ENCODE measurements at places on chromosomes 16 and 17.

- DNase-seq, result peak; percentile 16
Observed at GRCh38 chr16:88619859-88620815, 18.2 kb upstream of the IL17C start.

GRCh38 chr17:8499614-8500013 lies 63.9 kb downstream of the NDEL1 start:
- DNase-seq, result no peak

DNA sequence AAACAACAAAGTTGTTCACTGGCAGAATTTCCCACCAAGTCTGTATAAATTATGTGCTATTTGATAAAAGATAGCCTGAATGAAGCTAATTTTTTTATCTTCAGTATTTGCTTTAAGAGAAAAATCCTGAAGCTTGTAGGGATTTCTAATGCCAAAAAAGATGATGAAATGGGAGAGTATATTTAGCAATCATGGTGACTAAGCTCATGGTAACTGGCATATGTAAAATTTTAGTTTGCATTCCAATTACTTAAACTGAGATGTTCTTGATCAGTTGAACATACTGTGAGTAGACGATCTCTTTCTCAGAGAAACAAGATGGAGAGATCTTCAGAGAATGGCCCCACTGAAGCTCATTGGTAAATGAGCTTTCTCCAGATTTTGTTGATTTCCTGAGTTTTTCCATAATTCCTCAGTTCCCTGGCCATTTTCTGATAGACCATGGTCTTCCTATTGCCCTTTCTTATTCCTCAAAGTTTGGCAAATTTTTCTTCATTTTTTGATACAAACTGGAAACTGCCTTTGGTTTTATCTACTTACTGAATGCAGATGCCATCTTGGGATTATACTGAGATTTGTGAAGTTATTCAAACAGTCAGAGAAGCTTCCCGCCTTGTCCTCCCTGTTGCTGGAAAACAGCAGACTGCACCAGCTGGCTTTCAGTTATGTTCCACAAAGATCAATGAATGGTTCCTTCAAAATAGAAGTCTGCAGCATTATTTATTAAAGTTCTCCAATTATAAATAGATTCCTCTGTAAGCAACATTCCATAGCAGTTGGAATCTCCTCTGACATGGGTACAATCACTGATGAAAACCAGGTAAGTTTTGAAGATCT lies 68.3 kb upstream of the ALOX12 start:
- peak; percentile 53 for DNase-seq

GRCh38 chr17:50877838-50878237 lies 11.7 kb upstream of the TOB1 start:
- DNase-seq, result no peak

DNA sequence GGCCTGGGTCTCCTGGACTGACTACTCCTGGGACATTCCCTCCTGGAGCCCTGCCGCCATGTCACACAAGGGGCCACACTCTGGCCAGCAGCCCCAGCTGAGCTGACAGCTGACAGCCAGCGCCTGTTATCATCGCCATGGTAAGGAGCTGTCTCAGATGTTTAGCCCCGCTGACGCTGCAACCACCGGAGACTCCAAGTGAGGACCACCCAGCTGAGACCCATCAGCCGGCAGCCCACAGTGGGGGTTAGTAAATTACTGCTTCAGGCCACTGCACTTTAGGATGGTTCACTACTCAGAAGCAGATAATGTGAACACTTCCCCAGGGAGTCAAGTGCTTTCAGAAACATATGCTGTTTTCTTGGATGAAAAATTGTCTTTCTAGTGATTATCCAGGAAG lies 14.6 kb upstream of the SPHK1 start:
- no peak for DNase-seq

DNA sequence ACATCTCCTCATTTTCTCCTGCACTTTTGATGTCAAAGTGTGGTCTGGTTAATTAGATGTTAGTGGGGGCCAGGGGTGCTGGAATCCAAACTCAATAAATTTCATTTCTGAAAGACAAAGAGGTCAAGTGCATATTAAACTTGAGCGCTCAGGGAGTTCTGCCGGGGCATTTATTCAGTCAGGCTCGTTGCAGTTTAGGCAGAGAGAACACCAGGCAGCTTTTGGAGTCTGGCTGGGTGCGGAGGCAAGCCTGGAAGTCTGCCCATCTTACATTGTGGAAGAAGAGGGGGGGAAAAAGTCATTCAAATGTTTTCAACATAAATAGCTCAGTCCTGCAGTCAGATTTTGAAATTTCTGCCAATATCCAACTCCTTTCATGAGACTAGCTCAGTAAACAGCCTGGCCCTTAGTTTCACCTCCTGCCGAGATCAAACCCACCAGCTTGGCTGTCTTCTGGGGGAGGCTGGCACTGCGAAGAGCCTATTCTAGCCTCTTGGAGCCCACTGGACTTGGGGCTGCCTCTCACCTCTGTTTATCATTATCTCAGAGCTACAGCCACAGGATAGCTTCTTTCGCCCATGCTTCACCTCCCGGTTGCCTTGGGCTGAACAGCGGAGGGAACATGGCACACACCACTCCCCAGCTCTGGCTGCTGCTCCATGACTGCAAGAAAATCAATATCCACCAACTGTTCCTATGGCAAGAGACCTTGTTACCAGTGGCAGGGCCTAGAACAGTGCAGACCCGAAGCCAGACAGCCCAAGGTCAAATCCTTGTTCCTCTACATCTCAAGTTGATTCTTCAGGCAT lies 177.4 kb upstream of the CDH5 start:
- DNase-seq, result no peak

DNA sequence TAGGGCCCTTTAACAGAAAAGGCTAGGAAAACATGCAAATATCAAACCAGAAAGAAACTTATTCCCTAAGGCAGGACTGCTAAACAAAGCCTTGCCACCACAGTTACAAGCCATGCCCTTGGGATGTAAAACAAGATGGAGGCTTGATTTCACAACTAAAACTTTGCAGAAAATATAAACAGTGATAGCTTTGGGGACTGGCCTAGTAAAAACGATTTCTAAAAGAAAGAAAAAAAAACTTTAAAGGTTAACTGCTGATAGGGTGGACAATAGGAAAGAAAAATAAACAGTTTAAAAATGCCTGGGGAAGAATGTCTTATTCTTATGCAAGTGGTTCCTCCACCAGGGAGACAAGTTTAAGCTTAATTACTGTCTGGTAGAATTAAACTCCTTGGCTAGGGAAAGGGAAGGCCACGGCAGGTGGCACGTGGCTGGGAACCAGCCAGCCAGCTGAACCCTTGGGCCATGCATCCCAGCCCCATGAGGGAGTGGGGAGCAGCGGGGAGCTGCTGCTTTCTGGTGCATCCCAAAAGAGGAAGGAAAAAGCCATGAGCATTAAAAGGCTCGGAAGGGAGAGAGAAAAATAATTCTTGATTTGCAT lies 10.7 kb upstream of the TMC5 start:
- DNase-seq, result no peak

DNA sequence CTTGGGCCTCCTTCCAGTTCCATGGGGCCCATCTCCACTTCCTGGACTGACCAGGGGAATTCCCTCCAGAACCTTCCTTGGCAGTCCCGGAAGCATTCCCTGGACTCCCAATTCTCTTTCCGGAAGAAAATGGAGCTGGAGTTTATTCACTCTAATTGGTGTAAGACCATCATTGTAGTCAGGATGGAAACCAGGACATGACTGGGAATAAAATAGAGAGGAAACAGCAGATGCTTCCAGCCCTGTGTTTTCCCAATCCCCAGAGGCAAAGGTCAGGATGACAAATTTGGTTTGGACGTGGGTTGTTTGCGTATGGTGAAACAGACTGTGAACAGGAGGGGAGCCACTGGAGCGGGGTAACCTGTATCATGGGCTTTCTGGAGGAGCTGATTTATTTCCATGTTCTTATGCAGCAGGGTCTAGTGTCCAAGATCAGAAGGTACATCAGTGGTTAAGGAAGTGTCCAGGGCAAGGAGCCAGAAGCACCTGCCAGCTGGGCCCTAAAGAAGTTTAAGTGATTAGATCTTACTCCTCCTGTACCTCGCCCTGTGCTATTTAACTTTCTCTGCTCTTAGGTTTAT lies 8.5 kb upstream of the LONP2 start:
- DNase-seq, result no peak
